ENCODE measurements at places on chromosomes 7 and 10.
A peak's percentile ranks its signal among the peaks of the same experiment; 100 is the strongest.

GRCh38 chr7:117019786-117020590, 66.7 kb downstream of the ST7 start:
- no peak for DNase-seq

- DNase-seq, result no peak
Observed at GRCh38 chr7:114084472-114085312, 165.9 kb upstream of the PPP1R3A start.

GRCh38 chr10:32337350-32337749, 9.6 kb downstream of the EPC1 start:
- DNase-seq, result no peak

DNA sequence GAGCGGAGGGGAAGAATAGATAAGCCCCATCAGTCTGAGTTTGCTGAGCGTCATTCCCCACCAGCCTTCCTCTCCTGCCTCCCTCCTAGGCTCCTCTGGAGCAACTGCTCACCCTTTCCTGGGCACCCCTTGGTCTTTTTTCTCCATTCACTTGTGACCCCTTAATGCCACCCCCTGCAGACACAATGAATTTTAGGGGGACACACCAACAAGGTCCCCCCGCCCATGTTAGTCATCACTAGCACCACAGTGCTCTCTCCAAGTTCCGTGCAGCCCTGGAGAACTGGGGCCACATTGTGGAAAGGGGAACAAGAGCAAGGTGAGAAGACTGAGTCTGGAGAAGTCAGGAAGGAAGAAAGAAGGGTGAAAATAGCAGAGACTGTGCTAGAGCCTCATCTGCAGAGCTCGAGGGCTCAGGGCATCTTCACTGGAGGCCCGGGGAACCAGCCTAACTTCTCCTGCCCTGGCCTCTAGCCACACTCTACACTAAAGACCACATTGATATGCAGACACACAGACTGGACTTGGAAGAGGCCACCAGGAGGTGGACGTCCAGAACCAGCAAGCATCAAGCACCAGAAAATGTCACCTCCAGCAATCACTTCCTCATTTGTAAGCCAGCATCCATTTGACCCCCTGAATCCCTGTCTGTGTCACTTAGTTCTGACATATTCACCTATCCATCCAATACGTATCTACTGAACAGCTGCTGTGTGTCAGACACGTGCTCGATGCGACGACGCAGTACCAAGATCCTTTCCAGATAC, 17.5 kb downstream of the RGR start:
- no peak for DNase-seq

DNA sequence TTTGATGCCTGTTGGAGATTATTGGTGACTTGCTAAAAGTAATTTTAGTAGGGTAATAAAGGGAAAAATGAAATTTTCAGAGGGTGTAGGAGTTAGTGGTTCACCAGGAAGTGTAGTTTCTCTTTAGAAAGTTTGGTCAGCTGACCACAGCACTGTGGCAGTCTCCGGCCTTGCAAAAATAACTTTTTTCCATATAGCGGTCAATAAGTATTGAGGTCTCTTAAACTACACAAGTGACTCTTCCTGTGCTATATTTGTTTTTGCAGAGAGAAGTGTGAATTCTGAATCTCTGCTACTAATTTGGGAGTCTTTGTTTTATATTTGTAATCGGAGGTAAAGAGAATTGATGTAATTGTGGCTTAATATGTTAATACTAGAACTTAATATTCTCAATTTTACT, 24.3 kb downstream of the PTPN12 start:
- DNase-seq, result no peak

- peak; percentile 20 for DNase-seq
Observed at GRCh38 chr10:110207805-110208613, 604 bp downstream of the MXI1 start.
